Stimulated activated CD8-positive, alpha-beta memory T cell treated with anti-CD3 and anti-CD28 coated beads, Interleukin-7, amount 100 ng/mL, for 4 hours (primary cell): ENCODE measurements at places on chromosomes 7 and 10.
A peak's percentile ranks its signal among the peaks of the same experiment; 100 is the strongest.

GRCh38 chr10:102773986-102774385 is 30.2 kb downstream of the WBP1L start:
- DNase-seq, result no peak

DNA sequence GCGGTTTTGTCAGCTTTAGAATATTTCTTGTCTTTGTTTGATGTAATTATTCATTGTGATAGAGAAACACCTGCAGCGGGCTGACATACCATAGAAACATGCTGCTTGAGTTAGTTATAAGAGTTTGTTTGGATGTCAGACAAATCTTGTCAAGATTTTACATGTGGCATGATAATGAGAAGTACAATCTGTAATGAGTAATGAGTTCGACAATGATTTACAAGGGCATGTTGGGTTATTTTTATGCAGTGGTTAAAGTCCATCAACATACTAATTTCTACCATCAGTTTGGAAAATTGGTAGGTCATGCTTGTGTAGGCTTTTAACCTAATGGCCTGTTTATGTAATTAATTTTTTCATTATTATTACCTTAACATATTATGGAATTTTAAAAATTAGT is 31.3 kb downstream of the FZD1 start:
- no peak for DNase-seq

GRCh38 chr10:98589007-98589406 is 142.3 kb upstream of the HPS1 start:
- no peak for DNase-seq

DNA sequence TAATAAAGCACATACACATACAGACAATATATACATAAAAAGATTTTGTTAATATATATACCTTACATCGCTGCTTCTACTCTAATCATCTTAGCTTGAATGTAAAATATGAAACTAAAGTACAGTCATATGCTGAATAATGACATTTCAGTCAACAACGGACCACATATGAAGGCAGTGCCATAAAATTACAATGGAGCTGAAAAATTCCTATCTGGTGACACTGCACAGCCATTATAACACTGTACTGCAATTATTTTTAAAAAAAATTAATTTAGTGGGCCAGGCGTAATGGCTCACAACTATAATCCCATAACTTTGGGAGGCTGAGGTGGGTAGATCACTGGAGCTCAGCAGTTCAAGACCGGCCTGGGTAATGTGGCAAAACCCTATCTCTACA is 122.3 kb downstream of the JMJD1C start:
- DNase-seq, result no peak

DNA sequence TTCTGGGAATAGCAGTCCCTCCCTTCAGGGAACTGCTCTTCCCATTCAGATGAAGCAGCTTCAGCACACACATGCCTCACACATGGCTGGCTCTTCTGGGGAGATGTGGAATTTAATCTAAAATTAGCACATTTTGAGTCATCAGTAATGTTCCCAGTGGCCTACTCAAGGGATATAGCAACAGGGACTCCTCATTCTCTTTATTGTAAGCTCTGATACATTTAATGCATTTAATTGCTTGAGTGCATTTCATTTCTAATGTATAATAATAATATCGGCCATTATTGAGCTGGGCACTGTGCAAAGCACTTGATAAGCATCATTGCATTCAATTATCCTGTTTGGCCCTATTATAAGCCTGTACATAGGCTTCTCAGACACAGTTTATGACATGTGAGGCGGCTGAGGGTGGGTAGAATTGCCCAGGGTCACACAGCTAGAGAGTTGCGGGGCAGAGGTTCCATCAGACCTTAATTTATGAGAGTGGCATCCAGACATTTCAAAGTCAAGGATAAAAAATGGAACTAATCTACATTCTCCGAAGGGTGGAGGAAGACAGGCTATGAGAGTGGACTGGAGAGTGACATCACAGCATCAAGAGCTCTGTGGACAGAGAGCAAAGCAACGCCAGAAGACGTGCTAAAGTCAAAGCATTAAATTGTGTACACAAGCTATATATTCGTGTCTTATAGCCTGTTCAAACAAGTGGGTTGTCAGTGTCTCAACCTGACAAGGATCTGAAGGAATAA is 76.8 kb downstream of the LANCL2 start:
- no peak for DNase-seq

DNA sequence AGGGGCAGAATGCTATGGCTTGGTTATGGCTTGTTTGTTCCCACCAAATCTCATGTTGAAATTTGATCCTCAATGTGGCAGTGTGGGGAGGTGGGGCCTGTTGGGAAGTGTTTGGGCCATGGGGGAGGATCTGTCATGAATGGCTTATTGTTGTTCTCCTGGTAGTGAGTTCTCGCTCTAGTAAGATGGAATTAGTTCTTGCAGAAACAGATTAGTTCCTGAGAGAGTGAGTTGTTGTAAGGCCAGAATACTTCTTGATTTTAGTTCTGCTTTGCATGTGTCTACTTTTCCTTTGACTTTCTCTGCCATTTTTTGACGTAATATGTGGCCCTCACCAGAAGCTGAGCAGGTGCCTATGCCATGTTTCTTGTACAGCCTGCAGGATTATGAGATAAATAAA is 188.2 kb downstream of the KIF20B start:
- no peak for DNase-seq

DNA sequence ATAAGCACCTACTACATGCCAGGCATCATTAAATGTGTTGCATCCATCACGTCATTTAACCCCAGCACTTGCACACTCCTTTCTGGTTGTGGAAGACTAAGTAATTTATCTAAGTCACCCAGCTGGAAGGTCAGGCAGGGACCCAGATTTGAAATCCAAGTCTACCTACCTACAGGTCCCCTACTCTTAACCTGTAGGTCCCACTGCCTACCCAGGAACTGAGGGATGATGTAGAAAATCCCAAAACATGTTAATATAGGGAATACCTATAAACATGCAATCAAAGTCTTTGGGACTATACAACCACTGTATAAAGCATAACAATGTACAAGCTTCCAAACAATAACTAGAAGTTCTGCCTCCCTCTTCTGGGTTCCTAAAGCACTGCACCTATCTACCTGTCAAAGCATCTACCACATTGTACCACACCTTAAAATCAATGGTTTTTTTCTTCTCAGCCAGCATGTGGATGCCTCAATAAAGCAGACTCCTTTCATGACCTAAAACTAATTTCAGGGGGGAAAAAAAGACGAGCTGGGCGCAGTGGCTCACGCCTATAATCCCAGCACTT is 5.6 kb downstream of the IL6 start:
- no peak for DNase-seq

- no peak for DNase-seq
Measured at GRCh38 chr7:154774303-154774969, 228.5 kb downstream of the PAXIP1 start.

DNA sequence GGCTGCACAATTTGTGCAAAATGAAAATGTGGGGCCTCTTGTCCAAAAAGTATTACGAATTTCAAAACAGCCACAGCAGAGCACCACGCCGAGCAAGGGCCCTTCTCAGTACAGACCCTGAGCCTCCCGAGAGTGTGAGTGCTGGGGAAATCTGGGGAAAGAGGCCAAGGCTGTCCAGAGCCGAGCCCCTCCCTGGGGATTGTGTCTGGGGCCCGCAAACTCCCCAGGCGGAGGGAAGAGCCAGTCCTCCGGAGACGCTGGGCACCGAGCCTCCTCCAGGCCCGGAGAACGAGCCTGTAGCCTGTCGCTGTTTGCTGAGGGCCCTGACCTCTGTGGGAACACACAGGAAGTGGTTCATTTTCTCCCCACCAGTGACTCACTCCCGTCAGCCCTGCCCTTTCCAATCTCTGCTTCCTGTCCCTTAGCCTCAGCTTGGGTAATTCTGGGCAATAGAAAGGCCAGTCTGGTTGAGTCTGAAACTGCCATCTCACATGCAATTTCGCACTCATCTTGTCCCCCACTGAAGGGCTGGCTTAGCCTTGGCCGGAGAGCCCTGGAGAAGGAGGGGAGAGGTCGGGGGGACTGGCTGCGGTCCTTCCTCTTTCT is 19.5 kb upstream of the GNA12 start:
- peak; percentile 68 for DNase-seq

DNA sequence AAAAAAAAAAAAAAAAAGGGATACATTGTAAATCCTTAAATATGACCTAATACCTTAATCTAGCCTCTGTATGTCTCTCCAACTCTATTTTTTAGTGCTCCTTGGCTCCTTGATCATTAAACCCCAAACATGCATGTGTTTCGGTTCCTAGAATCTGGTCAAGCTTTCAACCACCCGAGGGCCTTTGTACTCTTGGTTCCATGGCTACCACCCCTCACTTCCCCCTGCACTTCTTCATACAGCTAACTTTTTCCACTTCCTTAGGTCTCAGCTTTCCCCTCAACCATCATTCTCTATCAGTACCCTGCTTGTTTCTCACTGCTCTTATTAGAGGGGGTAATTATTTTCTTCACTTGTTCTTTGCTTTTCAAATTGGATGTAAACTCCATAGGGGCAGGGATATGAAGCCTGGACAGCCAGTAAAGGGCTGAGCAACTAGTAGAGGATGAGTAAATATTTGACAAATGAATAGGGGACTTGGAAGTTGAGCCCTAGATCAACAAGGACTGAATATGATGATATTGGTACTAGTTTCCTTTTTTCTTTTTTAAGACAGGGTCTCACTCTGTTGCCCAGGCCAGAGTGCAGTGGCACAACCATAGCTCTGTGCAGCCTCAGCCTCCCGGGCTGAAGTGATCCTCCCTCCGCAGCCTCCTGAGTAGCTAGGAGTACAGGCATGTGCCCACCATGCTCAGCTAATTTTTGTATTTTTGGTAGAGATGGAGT is 4.3 kb upstream of the GDI2 start:
- DNase-seq, result no peak

DNA sequence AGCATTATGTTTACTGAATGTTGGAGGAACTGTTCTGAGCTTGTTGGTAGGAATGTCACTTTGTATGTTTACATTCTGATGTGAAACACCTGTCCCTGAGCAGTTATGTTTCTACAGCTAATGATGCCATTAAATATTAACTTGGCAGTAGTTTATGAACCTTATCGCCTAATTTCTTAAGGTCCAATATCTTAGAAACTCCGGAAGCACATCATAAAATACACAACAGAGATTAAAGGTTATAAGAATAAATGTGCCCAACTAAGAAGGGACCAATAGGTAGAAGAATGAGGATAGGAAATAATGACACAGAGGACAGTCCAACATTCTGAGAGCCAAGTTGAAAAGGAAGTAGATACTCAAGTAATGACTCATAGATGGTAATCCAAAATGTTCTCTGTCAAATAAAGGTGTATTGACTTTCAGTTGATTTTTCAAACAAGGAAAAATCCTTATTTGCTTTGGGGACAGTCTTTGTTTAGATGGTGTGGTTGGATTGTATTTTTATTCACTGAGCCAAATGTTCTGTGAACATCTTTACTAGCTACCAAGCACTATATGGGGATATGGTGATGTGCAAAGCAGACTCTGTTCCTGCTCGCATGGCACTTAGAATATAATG is 31.9 kb downstream of the LCOR start:
- no peak for DNase-seq

- DNase-seq, result no peak
Measured at GRCh38 chr7:40197527-40197926, 62.7 kb downstream of the SUGCT start.

GRCh38 chr7:140232957-140233917 is 56.5 kb upstream of the KDM7A start:
- no peak for DNase-seq

GRCh38 chr7:101166909-101167644 is 1.7 kb upstream of the VGF start:
- DNase-seq, result no peak

DNA sequence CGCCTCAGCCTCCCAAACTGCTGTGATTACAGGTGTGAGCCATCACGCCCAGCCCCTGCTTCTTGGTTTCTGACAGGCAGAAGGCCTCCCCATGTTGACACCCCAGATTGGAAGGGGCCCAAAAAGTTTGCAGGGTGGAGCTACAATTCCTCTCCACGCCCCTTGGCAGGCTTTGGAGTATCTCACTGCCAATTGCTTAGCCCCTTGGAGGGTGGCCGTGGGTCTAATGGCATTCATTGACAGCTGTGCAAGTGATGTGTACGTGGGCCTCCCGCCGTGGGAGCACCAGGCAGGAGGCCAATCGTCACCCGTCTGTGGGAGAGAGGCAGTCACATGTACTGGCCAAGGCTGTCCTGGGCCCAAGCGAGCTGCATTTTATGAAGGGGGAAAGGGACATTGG is 73.7 kb upstream of the PPIF start:
- DNase-seq, result no peak

- DNase-seq, result no peak
Measured at GRCh38 chr7:37390114-37390513, 58.5 kb downstream of the ELMO1 start.
